NCI-H1105 (cell line): ENCODE measurements at places on chromosomes 11 and 22.

DNA sequence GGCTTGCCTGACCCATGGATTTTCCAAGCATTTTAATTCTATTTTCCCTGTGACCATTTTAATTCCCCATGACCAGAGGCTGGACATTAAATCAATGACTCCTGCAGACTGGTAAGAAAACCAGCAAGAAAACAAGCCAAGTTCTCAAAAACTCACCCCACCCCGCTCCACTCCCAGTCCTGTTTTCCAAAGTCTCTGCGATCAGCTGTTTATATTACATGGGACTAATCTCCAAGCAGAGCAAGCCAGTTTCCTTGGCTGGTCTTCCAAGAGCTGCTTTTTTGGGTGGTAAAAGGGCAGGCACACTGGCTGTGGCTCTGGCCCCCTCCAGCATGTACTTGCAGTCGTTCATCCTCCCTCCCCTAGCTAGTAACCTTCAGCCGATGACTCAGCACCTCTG is 97.9 kb downstream of the RRAS2 start:
- DNase-seq: no peak

- no peak for DNase-seq
These were observed 87.2 kb downstream of the RELT start for GRCh38 chr11:73463359-73463758.

DNA sequence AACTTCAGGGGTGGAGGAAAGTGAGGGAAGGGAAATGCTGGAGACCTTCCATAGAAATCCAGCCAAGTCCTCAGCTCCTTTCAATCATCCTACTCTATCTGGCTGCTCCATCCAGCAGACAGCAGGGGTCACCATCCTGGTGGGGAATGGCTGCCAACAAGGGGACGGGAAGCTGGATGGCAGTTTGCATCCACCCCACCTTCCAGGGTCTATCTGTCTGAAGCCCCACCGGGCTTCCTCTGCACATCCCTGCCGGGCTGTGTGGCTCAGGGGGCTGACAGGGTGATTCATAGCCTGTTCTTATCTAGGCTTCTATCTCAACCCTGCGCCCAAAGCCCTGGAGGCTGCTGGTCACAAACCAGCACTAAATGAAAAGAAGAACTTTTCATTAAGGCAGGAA is 1.1 kb downstream of the SYTL2 start:
- no peak for DNase-seq

DNA sequence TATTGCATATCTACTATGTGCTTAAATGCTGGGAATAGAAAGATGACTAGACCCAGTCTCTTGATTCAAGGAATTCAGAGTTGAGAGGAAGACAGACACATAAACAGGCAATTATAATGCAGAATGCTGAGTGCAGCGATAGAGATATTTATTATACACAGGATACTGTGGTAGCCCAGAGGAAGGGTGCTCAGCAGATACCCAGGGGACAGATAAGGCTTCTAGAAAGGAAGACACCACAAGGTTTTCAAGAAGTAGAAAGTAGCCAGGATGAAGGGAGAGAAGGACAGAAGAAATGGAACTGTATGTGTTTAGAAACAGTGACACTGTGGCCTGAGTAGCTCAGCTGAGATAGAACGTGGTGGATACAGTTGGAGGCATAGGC is 79.4 kb upstream of the NNMT start:
- DNase-seq: no peak

GRCh38 chr11:85062659-85063058 is 564.5 kb downstream of the DLG2 start:
- no peak for DNase-seq

- DNase-seq: no peak
These were observed 40.4 kb downstream of the BBOX1 start for GRCh38 chr11:27081056-27081455.
